ENCODE measurements at places on chromosomes 12 and 14. TPM values are rescaled to one million over a fixed set of nuclear protein-coding genes. Genes with fewer than 3 reads are reported as not detected.

- no peak overlapping the region for H3K27ac ChIP-seq
- peaks cover 4% of the 10 kb centered on the region for H3K4me1 ChIP-seq
- H3K36me3 ChIP-seq = 0 out of 3 replicates have a peak, but pooled peaks cover 2% of the 10 kb centered on the region
- DNase-seq = no peak
- no peak overlapping the region for H3K4me3 ChIP-seq
Observed at GRCh38 chr14:55938249-55938791, 179.9 kb upstream of the PELI2 start.

GRCh38 chr14:94787655-94788054 lies 17.7 kb upstream of the GSC start:
- H3K36me3 ChIP-seq = no peaks in the 10 kb centered on the region
- H3K4me1 ChIP-seq = no peaks in the 10 kb centered on the region
- H3K27me3 ChIP-seq = no peaks in the 10 kb centered on the region

- H3K27me3 ChIP-seq = no peaks in the 10 kb centered on the region
- H3K27ac ChIP-seq = no peak overlapping the region
- H3K36me3 ChIP-seq = 0 out of 2 replicates have a peak, but pooled peaks cover 5% of the 10 kb centered on the region
- DNase-seq = no peak
- no peaks in the 10 kb centered on the region for H3K4me1 ChIP-seq
- no peak overlapping the region for H3K4me3 ChIP-seq
Observed at GRCh38 chr14:51805541-51805940, 54.9 kb upstream of the GNG2 start.

DNA sequence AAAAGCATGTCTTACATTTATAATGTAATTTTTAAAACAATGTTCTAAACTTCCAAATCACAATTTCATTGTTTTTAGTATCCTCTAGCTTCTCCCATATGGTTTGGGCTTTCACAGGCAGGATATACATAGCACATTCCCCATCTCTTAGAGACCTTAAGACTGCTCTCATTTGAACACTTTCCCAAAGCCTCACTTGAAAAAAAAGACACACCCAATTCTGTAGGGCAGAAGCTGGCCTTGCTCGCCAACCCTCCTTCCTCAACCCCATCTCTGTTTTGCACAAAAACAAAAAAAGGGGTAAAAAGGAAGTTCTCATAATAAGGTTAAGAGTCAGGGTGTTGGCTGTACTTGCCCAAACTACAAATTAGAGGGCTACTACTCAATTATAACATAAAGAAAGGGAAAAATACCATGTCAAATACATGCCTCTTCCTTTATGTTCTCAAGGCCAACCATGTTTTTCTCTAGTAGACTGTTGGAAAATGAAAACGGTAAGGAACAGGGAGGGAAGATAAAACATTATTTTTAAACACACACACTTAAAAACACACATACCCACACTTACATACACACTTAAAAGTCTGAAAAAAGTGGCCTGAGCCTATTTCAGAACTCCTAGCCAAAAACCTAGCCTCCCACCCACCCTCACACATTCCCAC lies 9.9 kb upstream of the KANSL2 start:
- H3K27ac ChIP-seq = no peak overlapping the region
- DNase-seq = no peak
- no peak overlapping the region for H3K4me3 ChIP-seq
- no peaks in the 10 kb centered on the region for H3K27me3 ChIP-seq

GRCh38 chr14:103623883-103624482 lies 5.0 kb upstream of the KLC1 start:
- H3K4me3 ChIP-seq = no peak overlapping the region
- no peak for DNase-seq
- no peaks in the 10 kb centered on the region for H3K27me3 ChIP-seq
- H3K36me3 ChIP-seq = no peaks in the 10 kb centered on the region
- H3K27ac ChIP-seq = no peak overlapping the region

Gene PLEKHG7
- total RNA-seq = not detected

Gene MANSC1
- total RNA-seq = 9.1 TPM
